T-helper 17 cell (primary cell): ENCODE measurements at places on chromosomes 12 and 14. TPM values are rescaled to one million over a fixed set of nuclear protein-coding genes. Genes with fewer than 3 reads are reported as not detected.

DNA sequence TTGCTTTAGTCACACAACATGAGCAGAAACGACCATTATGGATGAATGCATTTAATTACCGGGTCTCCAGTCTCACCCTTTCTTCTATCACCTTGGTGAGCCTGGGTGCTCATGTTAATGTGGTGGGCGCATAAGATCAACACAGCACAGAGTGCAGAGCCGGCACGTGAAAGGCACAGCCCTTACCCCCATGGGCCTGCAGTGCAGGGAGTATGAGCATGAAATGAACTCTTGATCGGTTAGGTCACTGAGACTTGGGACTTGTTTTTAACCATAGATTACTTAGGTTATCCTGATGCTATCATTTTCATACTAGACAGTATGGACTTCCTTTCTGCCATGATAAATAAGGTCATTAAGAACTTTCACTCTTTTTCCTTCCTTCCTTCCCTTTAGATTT lies 156.8 kb downstream of the CRADD start:
- no peak for DNase-seq
- H3K4me3 ChIP-seq: no peak overlapping the region

DNA sequence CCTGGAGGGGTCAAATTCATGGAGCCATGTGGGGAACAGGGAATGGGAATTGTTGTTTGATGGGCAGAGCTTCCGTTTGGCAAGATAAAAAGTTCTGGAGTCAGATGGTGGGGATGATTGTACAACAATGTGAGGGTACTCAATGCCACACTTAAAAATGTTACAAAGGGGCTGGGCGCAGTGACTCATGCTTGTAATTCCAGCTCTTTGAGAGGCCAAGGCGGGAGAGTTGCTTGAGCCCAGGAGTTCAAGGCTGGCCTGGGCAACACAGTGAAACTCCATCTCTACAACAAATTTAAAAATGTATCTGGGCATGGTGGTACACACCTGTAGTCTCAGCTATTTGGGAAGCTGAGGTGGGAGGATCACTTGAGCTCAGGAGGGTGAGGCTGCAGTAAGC lies 66.0 kb upstream of the DIO3 start:
- H3K4me1 ChIP-seq: no peaks in the 10 kb centered on the region
- H3K36me3 ChIP-seq: no peaks in the 10 kb centered on the region
- DNase-seq: no peak

Gene CFAP251
- total RNA-seq: 1.1 TPM

Gene WNT1
- total RNA-seq: 2.3 TPM

- H3K4me1 ChIP-seq: no peaks in the 10 kb centered on the region
- no peak overlapping the region for H3K27ac ChIP-seq
- peaks cover 16% of the 10 kb centered on the region for H3K27me3 ChIP-seq
- no peak for DNase-seq
- no peaks in the 10 kb centered on the region for H3K36me3 ChIP-seq
- H3K4me3 ChIP-seq: no peak overlapping the region
Measured at GRCh38 chr12:105555556-105556295, 225.2 kb downstream of the C12orf75 start.
